Articular chondrocyte of knee joint (primary cell): ENCODE measurements at places on chromosomes 11 and 22. TPM values are rescaled to one million over a fixed set of nuclear protein-coding genes. Genes with fewer than 3 reads are reported as not detected.

The GGTLC2 gene
- total RNA-seq, result not detected in 2 replicates

The MUC2 gene
- not detected in 2 replicates for total RNA-seq

The WEE1 gene
- total RNA-seq, result 35.7 and 74.5 TPM in 2 replicates

The TENM4 gene
- 0.13 and 3.7 TPM in 2 replicates for total RNA-seq

The CSNK2A3 gene
- 2.7 and 5.1 TPM in 2 replicates for total RNA-seq

The CHRM4 gene
- total RNA-seq, result 0.22 TPM in 1 of 2 replicates, not detected in the other

The HTR3B gene
- total RNA-seq, result not detected in 2 replicates

The PNPLA3 gene
- 2.4 and 8.2 TPM in 2 replicates for total RNA-seq

The CNIH2 gene
- total RNA-seq, result 0.22 TPM in 1 of 2 replicates, not detected in the other

The NCAM1 gene
- 0.91 and 1.4 TPM in 2 replicates for total RNA-seq

The TRIM34 gene
- 12.3 and 15.6 TPM in 2 replicates for total RNA-seq

The RIMBP3C gene
- total RNA-seq, result under 0.01 and 0.32 TPM in 2 replicates

The TEX54 gene
- not detected in 2 replicates for total RNA-seq

The MAML2 gene
- 18.8 and 30.6 TPM in 2 replicates for total RNA-seq

The E2F8 gene
- total RNA-seq, result 0.52 and 1.1 TPM in 2 replicates

The RTN4RL2 gene
- total RNA-seq, result 0.39 TPM in 1 of 2 replicates, not detected in the other

The OR51B4 gene
- not detected in 2 replicates for total RNA-seq

The GNB1L gene
- 3.5 and 3.8 TPM in 2 replicates for total RNA-seq

The OMP gene
- not detected in 2 replicates for total RNA-seq

The NRGN gene
- total RNA-seq, result 0.39 and 0.65 TPM in 2 replicates

The CTSF gene
- 26.3 and 26.8 TPM in 2 replicates for total RNA-seq

The TRIM6 gene
- 9.4 and 9.7 TPM in 2 replicates for total RNA-seq

The SCGB1D2 gene
- not detected in 2 replicates for total RNA-seq

The BTG4 gene
- not detected in 2 replicates for total RNA-seq

The CLCF1 gene
- total RNA-seq, result 8.8 and 9.4 TPM in 2 replicates

The CARNS1 gene
- 0.97 and 1.2 TPM in 2 replicates for total RNA-seq

The SPECC1L gene
- 52.5 and 71.8 TPM in 2 replicates for total RNA-seq

The PVALB gene
- not detected in 2 replicates for total RNA-seq

The VSIG2 gene
- total RNA-seq, result not detected in 2 replicates

The POU2AF1 gene
- total RNA-seq, result not detected in 2 replicates

The OR4D5 gene
- not detected in 2 replicates for total RNA-seq

The BTBD10 gene
- 41.3 and 51.8 TPM in 2 replicates for total RNA-seq

The SPTBN2 gene
- total RNA-seq, result 0.43 and 0.91 TPM in 2 replicates

The KCTD14 gene
- total RNA-seq, result 1.7 and 3.7 TPM in 2 replicates

The PHOX2A gene
- total RNA-seq, result not detected in 2 replicates

The MAPK11 gene
- total RNA-seq, result 5.2 and 5.3 TPM in 2 replicates

The KRTAP5-11 gene
- total RNA-seq, result not detected in 2 replicates

The RAG2 gene
- not detected in 2 replicates for total RNA-seq

The OR52E5 gene
- not detected in 2 replicates for total RNA-seq

The LMNTD2 gene
- 0.26 and 0.32 TPM in 2 replicates for total RNA-seq

The EIF1AD gene
- total RNA-seq, result 26.6 and 27.2 TPM in 2 replicates

The NPAS4 gene
- under 0.01 TPM in 1 of 2 replicates, not detected in the other for total RNA-seq

The CASP5 gene
- 0.22 TPM in 1 of 2 replicates, not detected in the other for total RNA-seq

The DGCR6 gene
- 1.2 and 1.6 TPM in 2 replicates for total RNA-seq

The RFPL3 gene
- total RNA-seq, result not detected in 2 replicates

The TREH gene
- total RNA-seq, result not detected in 2 replicates

The OSBPL5 gene
- total RNA-seq, result 42.9 and 48.1 TPM in 2 replicates

The ALDH3B1 gene
- total RNA-seq, result 50.2 and 50.5 TPM in 2 replicates

The GAL3ST3 gene
- total RNA-seq, result 0.32 TPM in 1 of 2 replicates, not detected in the other

The OR8G1 gene
- total RNA-seq, result 0.43 TPM in 1 of 2 replicates, not detected in the other

The PTGDR2 gene
- total RNA-seq, result under 0.01 and 0.11 TPM in 2 replicates

The WNT7B gene
- 0.22 TPM in 1 of 2 replicates, not detected in the other for total RNA-seq
